ENCODE measurements at places on chromosomes 4 and X. TPM values are rescaled to one million over a fixed set of nuclear protein-coding genes. Genes with fewer than 3 reads are reported as not detected.

Gene HTN1
- total RNA-seq: not detected

Gene SULT1B1
- total RNA-seq: 0.12 TPM

Gene CDKL2
- total RNA-seq: 2.5 TPM

Gene GAGE12J
- total RNA-seq: not detected

Gene CHIC2
- 43.9 TPM for total RNA-seq

Gene FRMD7
- not detected for total RNA-seq

Gene HS6ST2
- 0.25 TPM for total RNA-seq

Gene AR
- 16.6 TPM for total RNA-seq

Gene C4orf51
- total RNA-seq: not detected

Gene NDP
- 0.87 TPM for total RNA-seq

Gene CRMP1
- total RNA-seq: 0.62 TPM

Gene FAM47E
- total RNA-seq: under 0.01 TPM

Gene ZDHHC15
- total RNA-seq: 0.11 TPM

Gene INTS6L
- total RNA-seq: 5.6 TPM

Gene SPANXN4
- not detected for total RNA-seq

Gene UGT2B11
- total RNA-seq: not detected

Gene PTCHD1
- total RNA-seq: not detected

Gene NAA10
- 76.7 TPM for total RNA-seq

All from uterine smooth muscle cell (primary cell).